Effector memory CD4-positive, alpha-beta T cell (primary cell): ENCODE measurements at places on chromosomes 1 and 21.

- no peak for DNase-seq
These were observed 13.0 kb upstream of the TTC22 start for GRCh38 chr1:54814126-54814498.

GRCh38 chr1:203268901-203269653, 36.2 kb upstream of the BTG2 start:
- no peak for DNase-seq

DNA sequence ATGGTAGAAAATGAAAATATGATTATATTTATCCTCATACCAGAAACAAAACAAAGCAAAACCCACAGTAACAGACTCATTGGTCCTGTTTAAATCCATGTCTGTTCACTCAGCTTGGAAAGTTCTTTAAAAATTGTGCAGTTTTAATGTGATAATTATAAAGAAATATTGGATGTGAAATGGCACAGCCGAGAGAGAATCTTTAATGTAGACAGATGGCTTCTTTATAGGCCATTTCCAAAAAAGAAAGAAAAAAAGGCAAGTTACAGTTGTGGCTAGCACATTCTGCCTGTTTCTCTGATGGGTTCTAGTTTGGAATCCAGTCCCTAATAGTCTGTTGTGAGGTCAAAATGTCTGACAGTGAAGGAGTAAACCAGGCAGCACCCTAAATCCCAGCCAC, 62.0 kb downstream of the SH3BGR start:
- no peak for DNase-seq

- no peak for DNase-seq
These were observed 79.5 kb upstream of the DNAJC6 start for GRCh38 chr1:65229754-65230339.

GRCh38 chr21:44773291-44773932, 28.2 kb downstream of the UBE2G2 start:
- no peak for DNase-seq

- no peak for DNase-seq
These were observed 225.3 kb upstream of the B3GALT2 start for GRCh38 chr1:193411714-193412113.
